Spinal cord (tissue), 10 donors: ENCODE measurements at places on chromosomes 7 and 10. TPM values are rescaled to one million over a fixed set of nuclear protein-coding genes. Genes with fewer than 3 reads are reported as not detected.

DNA sequence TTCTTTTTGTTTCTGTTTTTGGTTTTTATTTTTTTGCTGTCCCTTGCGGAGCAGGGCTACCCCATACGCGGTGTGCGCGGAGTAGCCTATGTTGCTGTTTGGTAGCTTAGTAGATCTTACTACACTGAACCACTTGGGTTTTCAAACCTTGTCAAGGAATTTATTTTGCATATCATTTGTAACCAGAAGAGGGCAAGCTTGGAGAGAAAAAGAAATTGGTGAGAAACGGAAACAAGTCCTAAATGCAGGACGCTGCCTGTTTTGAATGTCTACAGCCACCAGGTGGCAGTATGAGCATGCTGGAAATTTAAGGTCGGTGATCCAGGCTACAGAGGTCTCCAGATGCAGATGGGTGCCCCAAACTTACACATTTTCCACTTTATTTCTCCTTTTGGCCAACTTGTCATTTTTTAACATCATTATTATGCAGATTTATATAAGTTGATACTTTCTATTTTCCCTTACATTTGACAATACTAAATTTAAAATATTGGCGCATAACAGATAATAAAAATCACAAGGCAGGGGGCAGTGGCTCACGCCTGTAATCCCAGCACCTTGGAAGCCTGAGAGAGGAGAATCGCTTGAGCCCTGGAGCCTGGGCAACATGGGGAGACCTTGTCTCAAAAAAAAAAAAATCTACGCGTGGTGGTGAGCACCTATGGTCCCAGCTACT lies 15.3 kb upstream of the TRA2A start:
- DNase-seq, result peak; percentile 91

The HOXA7 gene
- 12.6 TPM for total RNA-seq

DNA sequence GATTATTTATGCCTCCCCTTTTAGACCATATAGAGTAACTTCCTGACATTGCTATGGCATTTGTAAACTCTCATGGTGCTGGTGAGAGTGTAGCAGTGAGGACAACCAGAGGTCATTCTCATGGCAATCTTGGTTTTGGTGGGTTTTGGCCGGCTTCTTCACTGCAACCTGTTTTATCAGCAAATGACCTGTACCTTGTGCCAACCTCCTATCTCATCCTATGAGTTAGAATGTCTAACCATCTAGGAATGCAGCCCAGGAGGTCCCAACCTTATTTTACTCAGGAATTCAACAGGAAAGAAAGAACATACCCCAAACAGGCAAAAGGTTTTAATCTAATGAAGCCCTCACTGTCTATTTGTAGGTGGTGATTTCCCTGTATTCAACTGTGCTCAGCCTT lies 205.4 kb upstream of the YAE1 start:
- no peak for DNase-seq

GRCh38 chr10:17229016-17229716 lies 1.1 kb downstream of the VIM start:
- peak; percentile 78 for DNase-seq

DNA sequence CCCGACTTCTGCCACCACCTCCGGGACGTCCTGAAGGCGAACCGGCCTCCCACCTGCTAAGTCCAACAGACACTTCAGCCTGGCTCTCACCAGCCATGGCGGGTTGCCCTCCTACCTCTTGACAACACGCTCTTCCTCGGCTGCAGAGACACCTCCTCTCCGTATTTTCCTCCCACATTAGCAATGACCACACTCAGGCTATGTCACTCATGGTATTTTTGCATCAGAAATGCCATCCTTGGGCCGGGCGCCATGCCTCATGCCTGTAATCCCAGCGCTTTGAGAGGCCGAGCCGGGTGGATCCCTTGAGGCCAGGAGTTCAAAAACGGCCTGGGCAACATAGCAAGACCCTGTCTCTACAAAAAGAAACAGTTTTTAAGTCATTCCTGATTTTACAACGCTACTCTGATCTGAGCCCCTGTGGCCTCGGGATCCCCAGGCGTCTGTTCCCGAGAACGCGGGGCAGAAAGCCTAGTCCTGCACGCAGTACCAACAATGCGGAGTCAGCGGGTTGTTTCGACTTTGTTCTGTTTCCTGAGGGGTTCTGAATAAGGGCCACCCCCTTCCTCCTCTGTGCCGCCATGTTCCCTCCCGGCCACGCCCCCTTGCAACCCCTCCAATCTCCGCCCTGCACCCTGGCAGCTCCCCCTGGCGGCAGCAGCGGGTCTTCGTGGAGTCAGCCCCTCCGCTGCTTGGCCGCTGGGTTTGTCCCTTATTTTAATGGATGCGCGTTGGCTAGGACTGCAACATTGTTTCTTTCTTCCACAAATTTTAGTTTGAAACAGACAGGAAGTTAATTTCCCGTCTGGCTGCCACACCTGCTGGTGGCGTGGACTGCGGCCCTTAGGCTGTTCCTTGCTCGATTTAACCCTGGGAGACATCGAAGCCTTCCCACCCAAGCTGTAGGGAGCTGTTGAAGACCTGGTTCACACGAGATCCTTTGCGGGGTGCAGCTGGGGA lies 9.7 kb upstream of the ZFAND2A start:
- DNase-seq, result peak; percentile 83
